ENCODE measurements at places on chromosomes 16 and 17.

- no peak for DNase-seq
Measured at GRCh38 chr17:79607940-79608623, 2.8 kb downstream of the RBFOX3 start.

DNA sequence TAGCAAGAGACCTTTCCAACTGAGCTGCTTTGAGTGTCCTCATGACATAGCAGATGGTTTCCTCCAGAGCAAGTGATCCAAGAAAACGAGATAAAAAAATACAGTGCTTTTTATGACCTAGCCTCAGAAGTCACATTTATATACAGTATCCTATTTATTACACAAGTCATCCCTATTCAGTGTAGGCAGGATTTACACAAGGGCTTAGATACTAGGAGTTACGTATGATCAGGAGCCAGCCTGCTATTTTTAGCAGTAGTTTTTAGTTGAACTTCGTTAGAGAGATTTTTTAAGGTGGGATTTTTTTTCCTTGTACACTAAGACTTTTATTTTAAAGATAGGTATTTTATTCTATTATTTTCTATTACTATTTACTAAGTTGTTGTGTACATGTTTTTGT is 58.4 kb downstream of the PHKB start:
- DNase-seq: no peak

- DNase-seq: no peak
Measured at GRCh38 chr16:86258713-86259112, 251.6 kb upstream of the FOXF1 start.

DNA sequence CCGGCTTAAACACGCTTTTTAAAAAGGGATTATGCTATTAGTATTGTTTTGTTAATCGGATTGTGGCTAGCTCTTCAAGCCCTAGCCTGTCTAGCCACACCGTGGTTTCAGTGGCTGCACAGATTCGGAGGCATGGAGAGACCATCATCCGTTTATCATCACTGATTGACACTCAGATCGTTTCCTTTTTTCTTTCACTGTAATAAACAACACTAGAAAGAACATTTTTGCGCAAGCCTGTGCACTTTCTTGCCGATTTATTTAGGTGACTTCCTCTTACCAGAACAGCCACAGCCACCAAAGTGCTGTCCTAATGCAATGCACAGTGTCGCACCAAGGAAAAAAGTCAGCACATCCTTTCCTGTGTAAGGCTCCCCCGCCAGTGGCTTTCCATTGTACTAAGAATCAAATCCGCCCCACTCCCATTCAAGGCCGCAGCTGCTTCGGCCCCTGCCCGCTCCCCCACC is 78.2 kb downstream of the CRISPLD2 start:
- DNase-seq: no peak
